ENCODE measurements at places on chromosomes 1 and 21.

- no peak for DNase-seq
Measured at GRCh38 chr1:84749427-84749826, 59.2 kb upstream of the SSX2IP start.

- DNase-seq: no peak
Measured at GRCh38 chr1:107950464-107950863, 14.5 kb downstream of the VAV3 start.

DNA sequence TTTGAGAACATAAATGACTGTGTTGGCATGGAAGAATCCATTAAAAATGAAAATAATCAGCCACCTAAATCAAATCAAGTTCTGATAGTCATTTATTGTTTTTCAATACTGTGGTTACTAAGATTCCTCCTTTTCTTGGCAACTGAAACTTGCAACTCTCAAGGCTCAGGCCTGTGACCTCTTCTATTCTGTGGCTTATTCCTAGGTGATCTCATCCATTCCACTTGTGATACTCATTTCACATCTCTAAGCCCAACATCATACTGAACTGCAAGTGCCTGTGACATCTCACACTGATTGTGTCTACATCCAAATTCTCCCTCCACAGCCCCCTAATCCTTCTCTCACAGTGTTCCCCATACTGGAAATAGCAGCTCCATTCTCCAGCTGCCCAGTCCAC lies 4.8 kb upstream of the ST6GALNAC5 start:
- no peak for DNase-seq

DNA sequence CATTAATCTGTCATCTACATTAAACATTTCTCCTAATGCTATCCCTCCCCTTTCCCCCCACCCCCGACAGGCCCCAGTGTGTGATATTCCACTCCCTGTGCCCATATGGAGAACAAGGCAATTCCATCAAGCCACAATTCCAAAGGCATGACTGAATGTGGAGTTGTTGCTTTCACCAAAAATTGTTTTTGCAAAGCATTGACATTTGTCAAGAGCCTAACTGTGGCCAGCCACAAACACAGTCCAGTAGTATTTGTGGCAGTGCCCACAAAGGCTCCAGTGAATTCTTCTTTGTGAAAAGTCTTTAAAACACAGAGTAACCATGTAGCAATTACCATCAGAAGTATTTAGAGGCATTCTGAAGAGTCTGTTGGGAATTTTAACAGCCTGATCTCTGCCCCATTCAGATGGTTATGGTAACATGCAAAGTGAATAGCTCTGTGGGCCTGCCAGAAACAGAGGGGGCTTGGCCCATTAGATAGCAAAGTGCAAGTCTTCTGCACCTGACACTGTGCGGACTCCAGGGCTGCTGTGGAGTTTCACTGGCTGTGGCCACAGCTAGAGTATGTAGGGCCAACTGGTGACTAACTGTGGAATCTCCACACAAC lies 11.6 kb upstream of the LRRC53 start:
- DNase-seq: no peak

DNA sequence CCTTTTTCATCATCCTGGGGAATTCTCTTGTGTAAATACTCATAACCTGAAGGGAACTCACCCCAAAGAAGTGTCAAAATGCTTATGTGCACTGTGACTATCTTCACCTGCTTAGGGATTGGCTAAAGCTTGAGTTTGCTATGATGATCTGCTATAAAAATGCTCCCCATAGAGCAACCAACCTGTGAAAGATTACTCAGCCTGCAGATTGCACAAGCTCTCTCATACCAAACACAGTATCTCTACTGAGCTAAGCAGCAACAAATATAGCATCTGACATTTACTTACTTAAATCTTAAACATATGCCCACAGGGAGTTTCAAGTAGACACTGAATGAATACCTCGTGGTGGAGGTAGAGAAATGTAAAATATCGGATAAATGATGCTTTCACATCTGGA lies 725.8 kb downstream of the MRPL39 start:
- no peak for DNase-seq

DNA sequence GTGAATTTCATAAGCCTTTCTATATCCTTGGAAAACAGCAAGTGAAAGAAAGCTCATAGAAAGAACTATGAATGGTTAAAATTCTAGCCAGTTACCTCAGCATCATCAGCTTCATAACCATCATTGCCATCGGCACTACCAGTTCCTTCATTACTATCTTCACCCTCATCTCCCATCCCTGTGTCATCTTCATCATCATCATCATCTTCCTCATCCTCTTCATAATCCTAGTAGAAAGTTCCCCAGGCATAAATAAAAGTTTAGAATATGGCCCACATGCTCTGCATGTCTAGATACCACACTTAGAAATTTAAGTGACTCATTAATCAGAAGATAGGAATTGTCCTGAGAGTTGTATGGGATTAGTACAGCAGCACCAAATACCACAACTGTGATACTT lies 49.0 kb downstream of the TPR start:
- DNase-seq: no peak

Measured in T-helper 2 cell (primary cell).